Fibroblast of skin of right quadriceps (primary cell): ENCODE measurements at places on chromosomes 5 and 9.

DNA sequence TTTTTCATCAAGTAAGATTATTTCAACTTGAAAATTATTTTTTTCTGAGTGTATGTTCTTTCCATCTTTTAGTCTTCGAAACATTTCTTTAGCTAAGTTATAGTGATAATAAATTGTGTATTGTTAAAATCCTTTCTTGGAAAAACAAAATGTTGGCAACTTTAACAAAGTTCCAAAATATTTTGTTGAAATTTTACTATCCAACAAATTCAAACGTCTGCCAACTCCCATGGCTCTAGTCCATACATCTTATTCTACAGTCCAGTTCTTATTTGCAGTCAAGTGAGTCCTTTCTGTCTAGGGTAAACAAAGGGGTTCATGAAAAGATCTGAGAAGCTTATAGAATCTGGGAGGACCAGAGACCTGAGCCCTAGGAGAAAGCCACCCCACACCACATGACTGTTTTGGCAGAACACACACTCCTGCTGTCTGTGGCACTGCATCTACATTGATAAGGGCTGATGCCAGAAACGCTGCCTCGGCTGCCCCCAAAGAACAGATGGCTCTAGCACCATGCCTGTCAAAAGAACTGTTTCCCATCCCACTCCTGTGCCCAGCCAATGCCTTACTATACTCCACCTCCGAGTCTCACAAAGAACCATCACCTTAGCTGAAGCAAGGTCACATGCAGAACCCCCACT is 47.5 kb downstream of the FEM1C start:
- DNase-seq: no peak

DNA sequence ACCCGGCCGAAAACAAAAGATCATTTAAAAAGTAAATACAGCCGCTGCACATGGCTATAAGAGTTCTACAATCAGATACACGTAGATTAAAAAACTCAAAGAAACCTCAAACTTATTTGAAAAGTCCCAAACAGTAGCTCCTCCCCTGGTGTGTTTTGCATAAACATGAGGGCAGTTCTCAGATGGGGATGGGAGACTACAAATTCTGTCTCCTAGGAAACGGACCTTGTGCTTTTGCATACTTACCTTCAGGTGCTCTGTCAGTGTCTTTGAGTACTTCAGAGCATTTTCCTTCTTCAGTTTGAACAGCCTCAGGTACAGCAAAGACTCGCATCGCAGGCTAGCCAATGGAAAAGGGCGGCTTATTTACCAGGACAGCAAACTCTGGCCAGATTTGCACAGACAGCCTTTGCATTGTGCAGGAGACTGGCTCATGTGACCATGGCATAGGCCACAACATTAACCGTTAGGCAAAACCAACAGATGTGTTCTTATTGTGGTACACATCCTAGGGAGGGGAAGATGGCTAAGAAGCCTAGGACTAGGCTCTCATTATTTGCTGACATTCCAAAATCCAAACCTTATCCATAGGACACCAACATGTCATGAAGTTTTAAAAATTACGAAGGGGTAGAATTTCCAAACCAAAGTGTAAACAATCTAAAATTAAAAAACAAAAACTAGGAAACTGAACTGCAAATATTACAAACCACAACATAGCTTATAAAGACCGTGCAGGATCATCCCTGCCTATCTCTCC is 12.8 kb downstream of the LEAP2 start:
- DNase-seq: no peak

DNA sequence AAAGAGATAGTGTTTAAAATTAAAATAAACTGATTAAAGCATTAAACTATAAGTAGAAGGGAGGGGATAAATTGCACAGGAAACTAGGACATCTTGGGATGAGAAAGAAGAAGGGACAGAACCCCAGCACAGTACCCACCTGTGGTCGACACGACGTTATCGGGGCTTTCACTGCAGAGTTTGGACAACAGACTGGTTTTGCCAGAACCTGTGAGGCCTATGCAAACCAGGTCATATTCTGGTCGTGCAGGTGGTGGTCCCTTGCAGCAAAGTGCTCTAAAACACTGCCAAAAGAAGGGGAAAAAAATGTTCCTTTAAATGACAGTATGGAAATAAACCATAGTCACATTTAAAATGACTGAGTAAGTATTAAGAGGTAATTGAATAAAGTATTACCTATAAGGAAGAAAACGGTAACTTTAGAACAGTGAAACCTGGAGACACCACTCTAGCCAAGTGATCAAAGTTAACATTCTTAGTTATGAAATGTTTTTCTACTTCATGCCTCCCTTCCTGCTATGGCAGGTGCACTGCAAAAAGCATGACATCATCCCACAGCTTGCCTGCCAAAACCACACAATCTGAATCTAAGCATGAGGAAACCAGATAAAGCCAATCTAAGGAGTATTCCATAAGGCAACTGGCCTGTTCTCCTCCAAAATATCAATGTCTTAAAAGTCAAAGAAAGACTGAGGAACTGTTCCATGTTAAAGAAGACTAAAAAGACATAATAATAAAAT is 138.6 kb downstream of the ARL15 start:
- DNase-seq: no peak

GRCh38 chr5:87137283-87137682 is 130.4 kb upstream of the RASA1 start:
- DNase-seq: no peak
